ENCODE measurements at places on chromosomes 6 and 20.

DNA sequence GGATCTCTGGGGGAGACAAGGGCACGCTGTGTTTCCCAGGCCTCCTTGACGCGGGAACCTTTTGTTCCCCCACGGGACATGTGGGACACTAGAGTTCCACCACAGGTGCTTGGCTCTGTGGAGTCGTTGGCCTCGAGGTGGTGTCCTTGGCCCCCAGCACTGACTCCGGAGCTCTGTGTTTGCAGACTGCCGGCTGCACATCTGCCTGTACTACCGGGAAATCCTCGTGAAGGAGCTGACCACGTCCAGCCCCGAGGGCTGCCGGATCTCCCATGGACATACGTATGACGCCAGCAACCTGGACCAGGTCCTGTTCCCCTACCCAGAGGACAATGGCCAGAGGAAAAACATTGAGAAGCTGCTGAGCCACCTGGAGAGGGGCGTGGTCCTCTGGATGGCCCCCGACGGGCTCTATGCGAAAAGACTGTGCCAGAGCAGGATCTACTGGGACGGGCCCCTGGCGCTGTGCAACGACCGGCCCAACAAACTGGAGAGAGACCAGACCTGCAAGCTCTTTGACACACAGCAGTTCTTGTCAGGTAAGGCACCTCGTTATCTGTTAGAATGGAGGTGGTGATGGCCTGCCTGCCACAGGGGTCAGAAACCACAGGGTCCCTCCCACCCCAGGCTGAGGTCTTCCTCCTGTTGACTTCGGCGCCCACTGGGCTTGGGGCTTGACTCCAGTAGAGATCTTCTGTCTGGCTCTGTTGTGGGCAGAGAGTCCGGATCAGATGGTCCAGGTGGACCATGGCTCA is 9.9 kb downstream of the IRF4 start:
- no peak for DNase-seq

DNA sequence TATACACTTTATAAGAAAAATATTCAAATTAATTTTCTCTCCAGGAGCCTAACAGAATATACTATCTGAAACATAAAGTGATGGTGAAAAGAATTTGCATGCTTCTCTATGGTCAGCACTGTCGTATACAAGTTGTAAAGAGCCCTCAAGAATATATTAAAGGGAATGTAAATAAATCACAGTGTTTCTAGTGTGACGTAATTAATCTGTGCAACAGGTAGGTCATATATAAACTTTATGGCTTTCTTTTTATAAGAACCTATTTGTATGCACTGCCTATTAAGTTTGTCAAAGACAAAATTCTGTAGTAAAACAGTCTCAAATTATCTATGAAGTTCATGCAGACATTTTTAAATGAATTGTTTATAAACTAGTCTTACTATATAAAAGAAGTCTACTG is 347.9 kb upstream of the EYS start:
- DNase-seq = no peak

- no peak for DNase-seq
These were observed 2.2 kb downstream of the SMLR1 start for GRCh38 chr6:130829333-130829910.

DNA sequence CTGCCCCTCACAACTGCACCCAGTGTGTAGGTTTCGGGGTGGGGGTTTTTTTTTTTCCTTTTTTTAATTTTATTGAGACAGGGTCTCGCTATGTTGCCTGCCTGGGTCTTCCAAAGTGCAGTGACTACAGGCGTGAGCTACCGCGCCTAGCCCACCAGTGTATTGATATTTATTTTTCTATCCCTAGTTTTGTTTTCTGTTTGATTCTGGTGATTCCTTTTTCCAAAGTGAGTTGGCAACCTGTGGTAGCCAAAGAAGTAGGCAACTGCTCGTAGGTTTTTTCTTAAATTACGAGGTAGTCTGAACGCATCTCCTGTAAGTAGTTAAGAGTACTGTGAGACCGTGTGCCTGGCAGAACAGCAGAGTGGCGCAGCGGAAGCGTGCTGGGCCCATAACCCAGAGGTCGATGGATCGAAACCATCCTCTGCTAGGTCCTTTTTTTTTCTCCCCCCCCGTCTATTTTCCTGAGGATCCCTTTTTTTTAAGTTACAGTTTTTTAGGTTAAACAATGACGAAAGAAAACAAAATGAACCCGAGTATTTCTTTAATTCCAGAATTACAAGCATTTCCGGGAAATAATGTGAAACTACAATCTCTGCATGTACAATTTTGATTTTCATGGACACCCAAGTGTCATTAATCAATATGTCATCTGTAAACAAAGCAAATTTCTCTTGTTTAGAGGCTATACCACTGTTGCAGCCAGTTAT is 78.7 kb upstream of the BTN3A2 start:
- DNase-seq = peak; percentile 60

- no peak for DNase-seq
These were observed 14.9 kb upstream of the CST7 start for GRCh38 chr20:24934101-24934661.

DNA sequence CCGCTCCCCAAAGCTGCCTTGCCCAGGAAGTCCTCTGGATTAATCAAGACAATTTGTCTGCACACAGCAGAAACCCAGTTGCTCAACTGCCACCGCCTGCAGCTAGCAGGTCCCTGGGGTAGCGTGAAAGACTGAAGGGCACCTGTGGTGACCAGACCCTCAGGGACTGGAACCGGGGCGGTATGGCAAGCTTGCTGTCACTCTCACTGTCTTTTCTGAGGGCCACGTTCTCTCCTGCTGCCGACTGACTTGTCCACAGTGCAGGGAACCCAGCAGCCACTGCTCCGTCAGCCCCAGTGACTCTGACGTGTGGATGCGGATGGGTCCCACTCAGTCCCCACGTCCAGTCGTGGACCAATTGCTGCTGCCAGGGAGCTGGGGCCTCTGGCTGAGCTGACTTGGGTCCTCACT is 72.8 kb upstream of the PMEPA1 start:
- DNase-seq = no peak

DNA sequence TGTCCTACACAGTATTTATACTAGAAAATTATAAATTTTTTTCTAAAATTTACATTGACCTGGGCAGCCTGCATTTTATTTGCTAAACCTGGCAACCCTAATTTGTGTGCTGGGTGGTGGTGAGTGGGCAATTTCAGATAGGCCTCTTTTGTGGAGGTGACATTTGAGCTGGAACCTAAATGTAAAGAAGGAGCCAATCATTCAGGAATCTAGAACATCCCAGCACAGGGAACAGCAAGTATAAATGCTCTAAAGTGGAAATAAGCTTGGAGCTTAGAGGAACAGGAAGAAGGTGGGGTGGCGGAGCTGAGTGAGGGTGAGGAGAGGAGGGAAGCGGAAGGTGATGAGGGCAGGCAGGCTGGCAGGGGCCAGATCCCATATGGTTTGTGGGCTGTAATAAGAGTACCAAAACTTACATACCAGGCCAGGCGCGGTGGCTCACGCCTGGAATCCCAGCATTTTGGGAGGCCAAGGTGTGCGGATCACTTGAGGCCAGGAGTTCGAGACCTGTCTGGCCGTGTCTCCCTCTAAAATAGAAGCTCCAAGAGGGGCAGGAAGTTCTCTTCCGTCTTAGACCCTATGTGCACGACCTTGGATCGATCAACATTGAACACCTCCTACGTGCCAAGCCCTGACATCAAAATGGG is 549 bp upstream of the CSE1L start:
- DNase-seq = no peak

Data from stimulated activated CD4-positive, alpha-beta T cell treated with anti-CD3 and anti-CD28 coated beads, Interleukin-1b, Interleukin-23, amount 100 ng/mL, for 1 hour (primary cell).